Activated CD8-positive, alpha-beta T cell treated with anti-CD3 and anti-CD28 coated beads, Interleukin-2, amount 10 ng/mL, durations not matched to agents 7 days and 5 days (primary cell): ENCODE measurements at places on chromosomes 6 and 20.

DNA sequence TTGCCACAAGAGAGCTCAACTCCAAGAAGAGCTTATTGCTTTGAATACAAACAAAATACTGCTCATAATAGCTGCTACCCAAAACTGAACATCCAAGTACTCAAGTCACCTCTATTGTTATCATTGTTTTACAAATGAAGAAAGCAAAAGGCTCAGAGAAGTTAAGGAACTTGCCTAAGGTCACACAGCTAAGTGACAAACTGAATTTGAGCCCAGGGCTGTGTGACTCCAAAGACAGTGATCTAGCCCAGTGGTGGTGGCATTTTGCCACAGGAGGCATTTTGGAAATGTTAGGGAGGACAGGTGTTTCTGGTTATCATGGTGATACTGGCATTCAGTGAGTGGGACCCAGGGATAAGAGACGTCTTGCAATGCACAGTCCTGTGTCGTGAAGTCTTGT lies 79.5 kb downstream of the KCNB1 start:
- no peak for DNase-seq

DNA sequence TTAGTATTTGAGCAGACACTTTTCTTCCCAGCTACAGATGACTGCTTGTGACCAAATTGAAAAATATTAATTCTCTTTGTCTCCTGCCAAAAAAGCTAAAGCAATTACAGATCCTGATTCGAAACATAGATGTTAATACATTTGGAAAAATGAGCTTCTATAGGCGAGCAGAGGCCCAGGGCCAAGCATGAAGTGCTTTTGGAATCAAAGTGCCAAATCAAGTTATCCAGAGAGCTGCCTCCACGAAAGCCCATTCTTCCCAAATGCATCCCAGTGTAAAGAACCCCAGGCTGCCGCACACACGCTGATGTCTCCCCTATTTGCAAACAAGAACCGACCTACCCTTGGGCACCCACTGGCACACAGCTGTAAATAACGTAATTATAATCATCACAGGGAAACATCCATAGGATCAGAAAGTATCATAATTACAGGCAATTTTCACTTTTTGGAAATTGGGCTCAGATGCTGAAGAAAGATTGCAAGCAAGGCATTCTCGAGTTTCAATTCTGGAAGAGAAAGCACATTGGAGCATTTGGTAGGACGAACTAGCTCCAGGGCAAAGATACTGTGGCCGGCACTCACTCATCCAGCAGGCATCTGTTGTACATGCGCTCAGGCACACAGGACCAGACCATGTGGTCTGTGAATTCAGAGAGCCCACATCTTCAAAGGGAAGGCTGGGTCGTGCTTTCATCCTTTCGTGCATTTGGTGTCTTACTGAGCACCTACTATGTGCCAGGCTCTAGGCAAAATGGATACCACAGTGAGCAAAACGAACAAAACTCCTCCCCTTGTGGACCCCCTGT lies 45.9 kb downstream of the BMP7 start:
- no peak for DNase-seq

DNA sequence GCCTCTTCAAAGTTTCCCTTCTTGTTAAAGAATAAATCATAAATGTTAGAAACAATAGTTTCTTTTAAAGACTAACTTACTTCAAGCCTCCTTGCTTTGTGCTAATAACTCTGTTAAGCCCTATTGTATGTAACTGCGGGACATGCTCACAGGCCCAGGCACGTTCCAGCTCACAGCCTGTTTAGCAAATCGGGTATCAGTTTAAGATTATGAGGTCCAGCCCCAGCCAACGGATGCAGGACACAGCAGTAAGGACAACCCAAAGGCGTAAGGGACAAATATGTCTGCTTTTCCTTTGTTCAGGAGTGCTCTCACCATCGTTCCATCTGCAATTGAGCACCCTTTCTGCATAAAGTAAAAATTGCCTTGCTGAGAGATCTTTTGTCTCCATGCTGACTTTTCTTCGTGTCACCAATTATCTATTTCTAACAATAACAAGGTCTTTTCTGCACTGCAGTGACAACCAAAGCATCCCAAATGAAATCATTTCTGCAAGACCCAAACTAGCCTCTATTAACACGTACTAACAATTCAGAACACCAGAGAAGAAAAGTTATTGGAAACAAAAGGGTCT lies 1.4 kb downstream of the C6orf52 start:
- no peak for DNase-seq

- no peak for DNase-seq
These were observed 180.0 kb downstream of the TMEM242 start for GRCh38 chr6:157143171-157143889.

DNA sequence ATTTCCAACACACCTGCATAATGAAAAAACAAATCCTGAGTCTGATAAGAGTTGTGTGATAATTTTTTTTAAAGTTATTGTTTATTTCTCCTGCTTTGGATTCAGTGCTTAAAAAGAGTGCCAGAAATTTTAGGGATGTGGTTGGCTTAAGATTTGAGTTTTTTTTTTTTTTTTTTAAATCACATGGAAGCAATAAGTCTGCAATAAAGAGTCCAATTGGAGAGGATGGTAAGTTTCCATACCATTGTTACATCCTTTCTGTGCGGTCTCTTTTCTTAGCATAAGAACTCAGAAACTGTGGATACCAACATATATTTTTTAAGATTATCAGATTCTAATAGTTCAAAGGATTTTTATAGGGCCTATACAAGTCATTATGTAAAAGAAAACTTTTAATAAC lies 171.0 kb downstream of the BCKDHB start:
- DNase-seq = no peak

- DNase-seq = no peak
These were observed 3.4 kb downstream of the RPS12 start for GRCh38 chr6:132817554-132818403.

GRCh38 chr6:142597836-142598235 lies 296.0 kb downstream of the ADGRG6 start:
- no peak for DNase-seq

GRCh38 chr6:152204591-152204990 lies 397.1 kb downstream of the ESR1 start:
- DNase-seq = no peak

- peak; percentile 27 for DNase-seq
These were observed 518 bp downstream of the PEX6 start for GRCh38 chr6:42978487-42978838.

DNA sequence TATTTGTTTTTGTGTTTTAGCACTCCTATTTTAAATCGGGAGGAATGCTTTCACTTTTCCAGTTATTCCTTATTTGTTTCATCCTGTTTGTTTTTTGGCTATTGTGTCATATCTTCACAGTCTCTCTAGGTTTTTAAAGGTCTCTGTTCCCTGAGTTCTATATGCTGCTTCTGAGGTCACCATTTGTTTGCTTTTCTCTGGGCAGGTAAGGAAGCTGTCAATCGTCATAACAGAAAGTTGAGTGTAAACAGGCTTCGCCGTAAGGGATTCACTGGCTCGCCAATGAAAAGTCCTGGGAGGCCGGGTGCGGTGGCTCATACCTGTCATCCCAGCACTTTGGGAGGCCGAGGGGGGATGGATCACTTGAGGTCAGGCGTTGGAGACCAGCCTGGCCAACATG lies 48.7 kb upstream of the RPS6KA2 start:
- DNase-seq = no peak
